Smooth muscle cell of the umbilical artery (primary cell): ENCODE measurements at places on chromosomes 13 and 19. TPM values are rescaled to one million over a fixed set of nuclear protein-coding genes. Genes with fewer than 3 reads are reported as not detected.

The ZNF135 gene
- total RNA-seq, result 3.9 and 4.3 TPM in 2 replicates

The METTL21C gene
- total RNA-seq, result not detected in 2 replicates

The AMH gene
- 0.59 and 1.1 TPM in 2 replicates for total RNA-seq

The SGCG gene
- total RNA-seq, result 5.2 and 17.8 TPM in 2 replicates

The CCDC122 gene
- total RNA-seq, result 2.4 and 6.0 TPM in 2 replicates

The TNNI3 gene
- total RNA-seq, result not detected in 2 replicates

The IZUMO2 gene
- total RNA-seq, result not detected in 2 replicates

The VASP gene
- total RNA-seq, result 49.6 and 82.0 TPM in 2 replicates

The ZNF600 gene
- total RNA-seq, result 3.0 and 3.7 TPM in 2 replicates

The ANKRD24 gene
- total RNA-seq, result 2.1 and 2.9 TPM in 2 replicates

The PRKCG gene
- total RNA-seq, result 0.30 TPM in 1 of 2 replicates, not detected in the other

The CD22 gene
- 0.55 TPM in 1 of 2 replicates, not detected in the other for total RNA-seq

The NLRP7 gene
- not detected in 2 replicates for total RNA-seq

The IGSF23 gene
- not detected in 2 replicates for total RNA-seq

The SELENOV gene
- not detected in 2 replicates for total RNA-seq

The PEAK3 gene
- not detected in 2 replicates for total RNA-seq

The KLK12 gene
- not detected in 2 replicates for total RNA-seq

The LGALS7 gene
- not detected in 2 replicates for total RNA-seq

The C19orf85 gene
- total RNA-seq, result not detected in 2 replicates

The TMEM255B gene
- 0.83 and 1.5 TPM in 2 replicates for total RNA-seq

The ATP4B gene
- not detected in 2 replicates for total RNA-seq

The ZNF709 gene
- 2.9 and 4.8 TPM in 2 replicates for total RNA-seq

The PNMA8B gene
- total RNA-seq, result 0.60 and 1.2 TPM in 2 replicates

The LYPD3 gene
- total RNA-seq, result 0.09 TPM in 1 of 2 replicates, not detected in the other

The LILRA1 gene
- not detected in 2 replicates for total RNA-seq

The GIPR gene
- total RNA-seq, result under 0.01 TPM in 1 of 2 replicates, not detected in the other

The SIAH3 gene
- not detected in 2 replicates for total RNA-seq

The CHAMP1 gene
- total RNA-seq, result 12.6 and 18.1 TPM in 2 replicates

The ZNF132 gene
- total RNA-seq, result 8.0 and 11.6 TPM in 2 replicates

The COQ8B gene
- 30.3 and 31.4 TPM in 2 replicates for total RNA-seq

The SHISA2 gene
- total RNA-seq, result under 0.01 and 0.09 TPM in 2 replicates

The MYDGF gene
- 282 and 364 TPM in 2 replicates for total RNA-seq

The BRME1 gene
- total RNA-seq, result under 0.01 and 0.37 TPM in 2 replicates

The ZNF547 gene
- 5.3 and 5.4 TPM in 2 replicates for total RNA-seq

The ZNF420 gene
- 6.9 and 10.4 TPM in 2 replicates for total RNA-seq

The KLC3 gene
- total RNA-seq, result not detected in 2 replicates

The ZNF296 gene
- total RNA-seq, result 0.32 TPM in 1 of 2 replicates, not detected in the other

The NCAN gene
- not detected in 2 replicates for total RNA-seq

The TSHZ3 gene
- total RNA-seq, result 12.5 and 14.4 TPM in 2 replicates

The ZNF682 gene
- 1.8 and 3.5 TPM in 2 replicates for total RNA-seq
